ENCODE measurements at places on chromosomes 2 and 18.

- DNase-seq: no peak
Measured at GRCh38 chr2:11342551-11343367, 1.7 kb downstream of the ROCK2 start.

- DNase-seq: peak; percentile 34
Measured at GRCh38 chr2:227472265-227473121, 537 bp downstream of the AGFG1 start.

- no peak for DNase-seq
Measured at GRCh38 chr2:169716238-169716886, 17.3 kb upstream of the KLHL23 start.

DNA sequence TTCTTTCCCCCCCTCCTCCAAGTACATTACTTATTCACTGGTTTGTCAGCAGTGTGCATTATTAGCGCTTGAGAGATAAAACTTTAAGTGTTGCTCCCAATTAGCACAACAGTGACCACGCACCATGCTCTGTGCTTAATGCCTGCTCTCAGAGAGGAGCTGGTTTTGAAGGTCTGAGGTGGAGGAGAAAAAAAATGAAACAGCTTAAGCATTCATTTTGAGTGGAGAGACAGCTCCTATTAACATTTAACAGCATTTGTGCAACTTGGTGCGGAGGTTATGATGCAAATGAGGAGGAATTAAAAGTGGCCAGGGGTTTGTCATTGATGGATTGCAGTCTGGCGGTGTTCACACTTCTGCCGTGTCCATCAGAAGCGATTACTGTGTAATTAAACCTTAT lies 141.8 kb downstream of the FIGN start:
- DNase-seq: no peak

- no peak for DNase-seq
Measured at GRCh38 chr2:42999856-43000241, 207.5 kb upstream of the HAAO start.

DNA sequence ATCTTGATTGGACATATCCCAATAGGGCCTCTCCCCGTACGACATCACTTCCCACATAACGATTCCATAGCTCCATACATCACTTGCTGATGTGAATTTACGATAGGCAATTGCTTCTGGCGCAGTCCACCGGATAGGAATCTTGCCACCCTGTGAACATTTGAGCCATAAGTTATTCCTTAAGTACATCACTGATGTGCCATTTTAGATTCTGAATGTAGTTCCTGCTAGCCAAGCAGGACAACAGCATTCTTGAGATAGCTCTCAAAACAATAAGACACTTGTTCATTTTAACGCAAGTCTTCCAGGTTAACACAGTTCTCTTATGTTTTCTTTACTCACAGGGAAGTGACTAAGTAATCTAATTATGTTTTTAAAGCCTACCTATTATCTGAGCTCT lies 138.0 kb downstream of the EPHA4 start:
- no peak for DNase-seq

Data from effector memory CD4-positive, alpha-beta T cell (primary cell).